Caki2 (cell line): ENCODE measurements at places on chromosomes 4 and X. TPM values are rescaled to one million over a fixed set of nuclear protein-coding genes. Genes with fewer than 3 reads are reported as not detected.

GRCh38 chr4:15714646-15715435, 12.0 kb downstream of the BST1 start:
- DNase-seq = no peak

- DNase-seq = no peak
Observed at GRCh38 chr4:152087335-152087734, 326.5 kb upstream of the GATB start.

DNA sequence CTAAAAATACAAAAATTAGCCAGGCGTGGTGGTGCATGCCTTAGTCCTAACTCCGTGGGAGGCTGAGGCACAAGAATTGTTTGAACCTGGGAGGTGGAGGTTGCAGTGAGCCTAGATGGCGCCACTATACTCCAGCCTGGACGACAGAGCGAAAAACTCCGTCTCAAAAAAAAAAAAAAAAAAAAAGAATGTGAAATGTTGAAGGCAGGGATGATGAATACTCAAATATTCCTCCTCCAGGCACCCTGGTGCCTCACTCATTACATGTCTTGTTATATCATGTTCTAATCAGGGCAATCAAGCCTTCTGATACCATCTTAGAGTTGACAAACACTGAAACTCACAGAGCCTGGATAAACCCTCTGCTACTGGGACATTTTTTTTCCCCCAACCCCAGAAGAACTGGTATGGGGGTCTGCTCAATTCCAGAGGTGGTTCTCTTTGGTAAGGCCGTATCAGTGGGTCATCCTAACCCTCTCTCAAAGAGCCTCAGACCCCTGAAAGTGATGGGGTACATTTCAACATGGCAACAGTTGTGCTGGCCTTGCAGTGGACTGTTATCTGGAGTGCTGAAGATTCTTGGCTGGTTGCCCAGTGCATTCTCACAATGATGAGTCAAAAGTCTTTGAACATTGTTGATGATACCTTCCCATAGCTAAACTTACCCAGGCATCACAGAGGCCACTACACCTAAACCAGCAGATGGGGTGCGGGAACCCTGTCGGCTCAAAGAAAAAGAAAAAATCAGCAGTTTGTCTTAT, 2.4 kb upstream of the SH3KBP1 start:
- DNase-seq = peak; percentile 69

The CXCL1 gene
- 2.7 TPM in 1 of 2 replicates, not detected in the other for total RNA-seq
